Mesothelial cell of epicardium (in vitro differentiated cells): ENCODE measurements at places on chromosomes 7 and 10. TPM values are rescaled to one million over a fixed set of nuclear protein-coding genes. Genes with fewer than 3 reads are reported as not detected.

VSTM4 gene
- 3.5 to 4.1 TPM (median 3.7 TPM) in 3 replicates for total RNA-seq

TMEM184A gene
- total RNA-seq = 4.3 to 5.0 TPM (median 5.0 TPM) in 3 replicates

CFAP70 gene
- total RNA-seq = 5.2 to 5.7 TPM (median 5.7 TPM) in 3 replicates

ANKRD61 gene
- 0.20 to 0.29 TPM in 2 of 3 replicates, not detected in the other for total RNA-seq

ZNF365 gene
- total RNA-seq = not detected in 3 replicates

OPN1SW gene
- not detected in 3 replicates for total RNA-seq

PAX4 gene
- total RNA-seq = not detected in 3 replicates

DRGX gene
- not detected in 3 replicates for total RNA-seq

GIMAP7 gene
- total RNA-seq = not detected in 3 replicates

CTAGE4 gene
- 3.1 to 5.5 TPM (median 5.4 TPM) in 3 replicates for total RNA-seq

UPK3B gene
- 49.5 to 56.9 TPM (median 50.1 TPM) in 3 replicates for total RNA-seq

TYW1B gene
- 3.6 to 5.3 TPM (median 5.1 TPM) in 3 replicates for total RNA-seq

PLEKHA1 gene
- total RNA-seq = 33.1 to 35.6 TPM (median 35.3 TPM) in 3 replicates

ATP5F1C gene
- total RNA-seq = 178 to 186 TPM (median 184 TPM) in 3 replicates

PDE6C gene
- total RNA-seq = not detected in 3 replicates

SPDYE18 gene
- 0.63 to 0.90 TPM (median 0.89 TPM) in 3 replicates for total RNA-seq

SLC39A12 gene
- not detected in 3 replicates for total RNA-seq

PIP gene
- not detected in 3 replicates for total RNA-seq

EPHB4 gene
- total RNA-seq = 120 to 127 TPM (median 125 TPM) in 3 replicates

UROS gene
- 63.2 to 65.7 TPM (median 64.0 TPM) in 3 replicates for total RNA-seq

LRRC27 gene
- total RNA-seq = 15.2 to 17.0 TPM (median 16.1 TPM) in 3 replicates

GATA3 gene
- 59.6 to 67.4 TPM (median 63.6 TPM) in 3 replicates for total RNA-seq

DNAH11 gene
- total RNA-seq = 0.50 to 0.80 TPM (median 0.53 TPM) in 3 replicates

PRSS37 gene
- not detected in 3 replicates for total RNA-seq

WIPF3 gene
- total RNA-seq = 7.1 to 7.9 TPM (median 7.3 TPM) in 3 replicates

ANKRD7 gene
- total RNA-seq = not detected in 3 replicates

CPVL gene
- total RNA-seq = 10.7 to 11.4 TPM (median 11.1 TPM) in 3 replicates

BHLHA15 gene
- total RNA-seq = 0.57 to 1.0 TPM in 2 of 3 replicates, not detected in the other

SPDYE8 gene
- total RNA-seq = 0.11 TPM in 1 of 3 replicates, not detected in the others

AGFG2 gene
- total RNA-seq = 7.7 to 9.1 TPM (median 8.3 TPM) in 3 replicates

ZNF425 gene
- total RNA-seq = 7.0 to 7.3 TPM (median 7.2 TPM) in 3 replicates

PTPRZ1 gene
- 2.8 to 3.4 TPM (median 3.0 TPM) in 3 replicates for total RNA-seq

CEP55 gene
- total RNA-seq = 6.0 to 6.3 TPM (median 6.0 TPM) in 3 replicates

GPR15LG gene
- not detected in 3 replicates for total RNA-seq

GPER1 gene
- total RNA-seq = 2.1 to 2.6 TPM (median 2.4 TPM) in 3 replicates

EMX2 gene
- total RNA-seq = 2.0 to 3.0 TPM (median 2.8 TPM) in 3 replicates

ERVW-1 gene
- total RNA-seq = 0.16 to 0.24 TPM in 2 of 3 replicates, not detected in the other

PNLIPRP1 gene
- total RNA-seq = not detected in 3 replicates

ZNF853 gene
- total RNA-seq = 22.7 to 23.5 TPM (median 22.9 TPM) in 3 replicates
